ENCODE measurements at places on chromosomes 2 and 18. TPM values are rescaled to one million over a fixed set of nuclear protein-coding genes. Genes with fewer than 3 reads are reported as not detected.

DNA sequence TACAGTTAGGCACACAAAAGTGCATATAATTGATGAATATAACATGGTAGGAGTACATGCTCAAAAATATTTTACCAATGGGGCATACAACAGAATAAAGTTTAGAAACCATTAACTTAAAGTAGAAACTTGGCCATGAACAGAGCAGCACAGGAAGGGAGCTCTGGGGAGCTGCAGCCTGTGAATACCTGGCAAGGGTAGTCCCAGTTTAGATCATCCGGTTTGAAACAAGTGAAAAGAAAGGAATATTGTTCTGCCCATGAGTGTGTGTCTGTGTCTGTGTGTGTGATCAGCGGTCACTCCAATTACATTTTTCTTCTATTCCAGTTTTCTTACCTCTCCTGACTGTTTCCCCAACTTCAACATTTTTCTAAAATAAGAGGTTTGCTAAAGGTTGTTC, 233.0 kb downstream of the ALK start:
- H3K27me3 ChIP-seq: no peaks in the 10 kb centered on the region
- H3K27ac ChIP-seq: no peak overlapping the region
- H3K4me1 ChIP-seq: no peaks in the 10 kb centered on the region
- H3K36me3 ChIP-seq: no peaks in the 10 kb centered on the region
- no peak for DNase-seq
- no peak overlapping the region for H3K4me3 ChIP-seq

DNA sequence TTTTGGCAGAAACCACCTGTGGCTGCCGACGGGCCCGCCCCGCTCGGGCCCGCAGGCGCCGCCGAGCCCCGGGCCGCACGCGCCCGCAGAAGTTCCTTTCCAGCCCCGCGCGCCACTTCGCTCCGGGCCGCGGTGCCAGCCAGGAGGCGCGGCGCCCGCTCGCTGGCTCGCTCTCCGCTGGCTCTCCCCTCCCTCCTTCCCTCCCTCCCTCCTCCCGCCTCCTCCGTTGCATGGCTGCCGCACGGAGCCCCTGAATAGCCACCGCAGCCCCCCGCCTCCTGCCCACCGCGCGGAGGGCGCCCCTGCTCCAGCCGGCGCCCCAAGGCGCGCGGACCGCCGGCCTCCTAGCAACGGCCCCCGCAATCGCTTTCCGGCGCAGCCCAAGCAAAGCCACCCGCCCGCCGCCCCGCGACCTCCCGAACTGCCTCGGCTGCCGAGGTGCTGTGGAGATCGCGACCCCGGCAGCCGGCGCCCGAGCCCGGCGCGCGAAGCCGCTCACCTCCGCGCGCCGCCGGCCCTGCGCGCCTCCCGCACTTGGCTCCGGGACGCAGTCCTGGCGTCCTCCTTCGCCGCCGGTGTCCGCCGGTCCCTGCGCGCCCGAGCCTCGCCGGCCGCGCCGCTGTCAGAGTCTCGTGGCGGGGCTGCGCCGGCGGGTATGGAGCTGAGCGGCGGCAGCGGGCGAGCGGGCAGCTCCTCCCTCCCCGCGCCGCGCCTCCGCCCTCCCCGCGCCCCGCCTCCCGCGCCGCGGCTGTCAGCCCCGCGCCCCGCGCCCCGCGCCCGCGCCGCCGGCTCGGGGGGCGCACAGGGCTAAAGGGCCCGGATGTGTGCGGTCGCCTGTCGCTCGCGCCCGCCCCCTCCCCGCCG, at the start of gene ZBTB7C:
Gene ZBTB7C, minus strand, starts transcription at position 657 of the 864 bp plus-strand sequence.
- H3K27ac ChIP-seq: peak within 1 kb of the TSS; percentile 80
- no peaks in the 10 kb centered on the region for H3K36me3 ChIP-seq
- peaks cover 6% of the 10 kb centered on the region for H3K27me3 ChIP-seq
- DNase-seq: peak; percentile 91
- H3K4me1 ChIP-seq: peaks cover 12% of the 10 kb centered on the region
- peak within 1 kb of the TSS; percentile 79 for H3K4me3 ChIP-seq

DNA sequence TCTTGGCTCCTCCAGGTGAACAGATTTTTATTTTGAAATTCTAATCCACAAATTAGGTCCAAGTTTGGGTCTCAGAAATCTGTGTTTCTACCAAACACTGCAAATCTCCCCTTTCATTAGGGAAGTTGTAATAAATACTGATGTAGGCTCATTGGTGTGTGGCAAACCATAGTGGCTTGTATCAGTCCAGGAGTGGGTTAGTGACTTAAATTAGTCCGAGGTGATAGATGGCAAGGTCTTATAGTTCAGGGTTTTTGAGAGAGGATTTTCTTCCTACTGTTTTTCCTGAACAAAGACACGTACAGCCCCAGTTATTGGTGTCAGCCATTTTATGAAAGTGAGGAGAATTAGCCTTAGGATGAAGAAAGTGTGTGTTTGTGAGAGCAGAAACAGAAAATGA, 74.6 kb downstream of the RPRM start:
- DNase-seq: no peak
- no peaks in the 10 kb centered on the region for H3K36me3 ChIP-seq
- H3K27ac ChIP-seq: no peak overlapping the region
- no peaks in the 10 kb centered on the region for H3K4me1 ChIP-seq

- DNase-seq: no peak
- H3K27me3 ChIP-seq: no peaks in the 10 kb centered on the region
- H3K4me1 ChIP-seq: no peaks in the 10 kb centered on the region
- no peak overlapping the region for H3K27ac ChIP-seq
- H3K4me3 ChIP-seq: no peak overlapping the region
- H3K36me3 ChIP-seq: no peaks in the 10 kb centered on the region
These were observed 203.3 kb upstream of the SPOPL start for GRCh38 chr2:138298120-138298814.

GRCh38 chr2:195559431-195559914, 97.6 kb upstream of the SLC39A10 start:
- H3K36me3 ChIP-seq: no peaks in the 10 kb centered on the region
- DNase-seq: no peak
- H3K27ac ChIP-seq: peak overlapping the region; percentile 71
- H3K4me3 ChIP-seq: no peak overlapping the region
- no peaks in the 10 kb centered on the region for H3K27me3 ChIP-seq

- H3K27me3 ChIP-seq: no peaks in the 10 kb centered on the region
- H3K27ac ChIP-seq: no peak overlapping the region
- H3K36me3 ChIP-seq: no peaks in the 10 kb centered on the region
- no peak for DNase-seq
- H3K4me1 ChIP-seq: no peaks in the 10 kb centered on the region
These were observed 158.0 kb upstream of the KLHL14 start for GRCh38 chr18:32930695-32931301.

- no peaks in the 10 kb centered on the region for H3K36me3 ChIP-seq
These were observed 101.6 kb downstream of the BCL2L11 start for GRCh38 chr2:111222204-111222866.

- DNase-seq: no peak
- no peak overlapping the region for H3K27ac ChIP-seq
- peaks cover 20% of the 10 kb centered on the region for H3K4me1 ChIP-seq
- H3K27me3 ChIP-seq: no peaks in the 10 kb centered on the region
These were observed 297.1 kb upstream of the CCDC68 start for GRCh38 chr18:55256226-55256928.

DNA sequence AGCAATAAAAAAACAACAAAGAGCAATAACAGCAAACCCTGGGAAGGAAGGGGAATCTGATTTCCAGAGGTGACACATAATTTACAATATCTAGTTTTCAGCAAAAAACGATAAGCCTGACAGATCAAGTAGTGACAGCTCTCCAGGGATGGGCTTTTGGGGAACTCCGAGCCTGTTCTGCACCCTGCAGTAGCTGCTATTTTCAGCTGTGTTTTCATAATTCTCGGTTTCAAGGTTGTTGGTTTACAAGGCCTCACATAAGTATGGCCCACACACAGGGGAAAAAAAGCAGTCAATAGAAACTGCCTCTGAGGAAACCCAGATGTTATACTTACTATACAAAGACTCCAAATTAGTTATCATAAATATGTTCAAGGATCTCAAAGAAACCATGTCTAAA, 67.7 kb upstream of the CTLA4 start:
- H3K27me3 ChIP-seq: no peaks in the 10 kb centered on the region
- no peak overlapping the region for H3K4me3 ChIP-seq
- no peak overlapping the region for H3K27ac ChIP-seq
- no peaks in the 10 kb centered on the region for H3K36me3 ChIP-seq
- peaks cover 9% of the 10 kb centered on the region for H3K4me1 ChIP-seq

DNA sequence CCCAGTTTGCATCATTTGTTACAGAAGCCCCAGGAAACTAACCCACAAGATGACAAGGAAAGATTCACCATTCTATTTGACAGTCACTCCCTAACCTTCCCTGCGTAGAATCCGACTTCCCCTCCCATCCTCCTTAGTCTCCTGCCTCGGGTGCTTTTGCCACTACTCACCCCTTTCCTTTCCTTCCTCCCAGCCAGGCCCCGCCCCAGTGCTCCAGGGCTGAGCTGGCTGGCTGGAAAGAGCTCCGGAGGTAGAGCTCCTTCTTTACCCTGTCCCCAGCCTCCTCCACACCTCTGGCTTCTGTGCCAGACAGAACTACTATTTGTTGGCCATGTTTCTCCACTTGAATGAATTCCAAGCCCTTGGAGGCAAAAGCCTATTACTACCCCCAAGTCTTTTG, 317.6 kb upstream of the NCKAP5 start:
- H3K4me3 ChIP-seq: no peak overlapping the region
- H3K27me3 ChIP-seq: no peaks in the 10 kb centered on the region
- no peak overlapping the region for H3K27ac ChIP-seq

DNA sequence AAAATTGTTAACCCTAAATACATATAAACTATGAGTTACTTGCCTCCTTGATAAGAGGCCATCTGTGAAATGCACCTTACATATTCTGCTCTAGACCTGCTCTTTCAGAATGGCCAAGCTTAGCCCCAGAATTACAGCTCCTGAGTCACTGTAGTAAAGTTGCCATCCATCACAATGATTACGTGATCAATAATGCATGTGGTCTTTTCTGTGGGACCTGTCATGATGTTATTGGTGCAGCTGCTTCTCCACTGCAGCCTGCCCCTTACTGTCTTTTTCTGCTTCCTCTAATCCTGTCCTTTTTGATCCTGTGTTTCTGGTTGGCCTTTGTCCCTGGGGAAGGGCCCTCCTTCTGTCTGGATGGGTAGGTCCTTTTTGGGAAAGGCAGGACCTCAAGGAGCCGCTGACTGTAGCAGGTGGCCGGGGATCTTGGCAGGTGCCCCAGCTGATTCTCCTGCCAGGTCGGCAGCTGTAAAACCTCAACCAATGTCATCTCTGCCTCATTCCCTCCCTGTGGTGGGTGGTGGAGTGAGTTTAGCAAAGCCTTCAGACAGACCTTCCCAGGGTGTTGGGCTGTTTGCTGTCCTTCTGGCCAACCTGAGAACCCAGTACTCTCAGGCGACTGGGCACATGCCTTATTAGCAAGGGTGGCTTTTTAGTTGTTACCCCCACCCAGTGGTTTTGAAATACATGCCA, 126.2 kb upstream of the EML6 start:
- H3K4me1 ChIP-seq: peaks cover 83% of the 10 kb centered on the region
- no peak overlapping the region for H3K4me3 ChIP-seq
- H3K27me3 ChIP-seq: no peaks in the 10 kb centered on the region
- peaks cover 8% of the 10 kb centered on the region for H3K36me3 ChIP-seq
- no peak for DNase-seq

GRCh38 chr2:55311444-55311870, 42.4 kb upstream of the MTIF2 start:
- peaks cover 40% of the 10 kb centered on the region for H3K36me3 ChIP-seq
- DNase-seq: no peak
- H3K4me1 ChIP-seq: no peaks in the 10 kb centered on the region
- H3K4me3 ChIP-seq: no peak overlapping the region
- H3K27ac ChIP-seq: no peak overlapping the region

DNA sequence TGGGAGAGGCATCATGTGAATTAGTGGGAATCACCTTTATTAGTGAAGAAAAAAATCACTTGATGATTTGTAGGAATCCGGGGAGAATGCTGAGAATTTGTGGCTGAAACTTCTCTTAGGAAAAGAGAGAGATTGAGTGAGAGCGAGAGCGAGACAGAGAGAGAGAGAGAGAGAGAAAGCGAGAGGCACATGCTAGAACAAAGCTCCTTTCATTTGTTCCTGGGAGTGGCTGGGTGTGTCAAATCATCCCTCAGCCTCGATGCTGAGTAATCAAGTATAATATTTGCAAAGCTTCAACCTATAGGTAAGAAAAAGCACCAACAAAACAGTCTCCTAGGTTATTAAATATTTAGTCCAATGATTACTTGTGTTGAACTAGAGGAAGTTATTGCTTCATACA, 4.4 kb upstream of the SERPINB5 start:
- no peak overlapping the region for H3K27ac ChIP-seq
- DNase-seq: no peak
- H3K4me3 ChIP-seq: no peak overlapping the region
- no peaks in the 10 kb centered on the region for H3K36me3 ChIP-seq

- H3K27me3 ChIP-seq: no peaks in the 10 kb centered on the region
- H3K4me1 ChIP-seq: no peaks in the 10 kb centered on the region
- H3K27ac ChIP-seq: no peak overlapping the region
- no peaks in the 10 kb centered on the region for H3K36me3 ChIP-seq
These were observed 82.7 kb downstream of the SH3BP4 start for GRCh38 chr2:235034265-235035118.

DNA sequence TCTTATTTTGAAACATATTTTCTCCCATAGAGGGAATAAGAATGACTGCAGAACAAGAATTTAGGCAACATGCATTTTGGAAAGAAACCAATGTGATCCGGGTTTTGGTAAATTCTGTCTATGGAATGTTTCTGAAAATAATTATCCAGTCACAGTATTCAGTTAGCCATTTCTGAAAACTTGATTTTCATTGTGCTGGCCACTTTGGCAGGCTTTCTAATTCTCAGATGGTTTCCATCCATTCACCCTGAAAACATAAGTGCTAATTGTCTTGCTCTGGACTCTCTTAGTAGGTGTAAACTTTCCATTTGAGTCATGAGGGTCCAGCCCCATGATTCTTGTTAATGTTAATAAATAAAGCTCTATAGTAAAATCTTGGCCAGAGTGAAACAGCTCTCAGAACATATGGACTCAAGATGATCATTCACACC, 176.5 kb downstream of the RBM43 start:
- no peaks in the 10 kb centered on the region for H3K4me1 ChIP-seq
- no peaks in the 10 kb centered on the region for H3K36me3 ChIP-seq
- H3K27ac ChIP-seq: no peak overlapping the region
- no peaks in the 10 kb centered on the region for H3K27me3 ChIP-seq
- DNase-seq: no peak

DNA sequence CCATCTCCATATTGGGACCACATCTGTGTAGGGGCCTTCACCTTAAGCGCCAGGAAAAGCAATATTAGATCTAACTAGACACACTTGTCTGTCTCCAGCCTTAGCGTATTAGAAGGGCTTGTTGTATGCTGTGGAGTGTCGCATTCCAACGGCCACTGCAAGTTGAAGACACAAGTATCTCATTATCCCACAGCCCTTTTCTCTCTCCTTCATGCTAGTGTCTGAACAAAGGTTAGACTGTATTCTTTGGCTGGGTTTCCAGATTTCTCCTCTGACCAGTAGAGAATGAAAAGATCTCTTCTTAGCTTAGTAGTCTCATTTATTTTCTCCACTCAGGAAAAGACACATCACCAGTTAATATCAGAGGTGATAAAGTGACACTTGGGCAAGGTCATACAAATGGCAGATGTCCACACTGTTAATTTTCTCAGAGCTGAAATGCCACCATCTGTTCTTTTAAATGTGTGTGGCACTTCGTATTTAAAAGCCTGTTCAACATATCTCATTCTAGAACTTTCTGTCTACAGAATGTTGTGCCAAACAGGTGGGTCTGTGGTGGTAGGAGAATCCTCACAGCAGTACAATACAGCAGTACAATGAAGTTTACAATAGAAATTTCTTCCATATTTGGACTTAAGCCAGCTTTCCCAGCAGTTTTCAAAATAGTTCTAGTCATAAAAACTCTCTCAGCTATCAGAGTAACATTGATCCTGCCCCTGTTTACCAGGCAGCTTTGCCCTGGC, 94.0 kb upstream of the ITGA6 start:
- H3K27me3 ChIP-seq: no peaks in the 10 kb centered on the region
- H3K36me3 ChIP-seq: no peaks in the 10 kb centered on the region
- H3K4me1 ChIP-seq: peaks cover 16% of the 10 kb centered on the region

Gene SERPINB13
- 3.9 TPM for total RNA-seq

Gene RGPD5
- 9.1 TPM for total RNA-seq

Gene GRB14
- total RNA-seq: 2.7 TPM

Gene TSGA10
- 9.3 TPM for total RNA-seq

Gene ATP8B1
- 27.1 TPM for total RNA-seq

Gene CYRIA
- total RNA-seq: 22.7 TPM

Measured in upper lobe of left lung (tissue), 6 donors.